NCI-H524 (cell line): ENCODE measurements at places on chromosomes 1 and 21.

DNA sequence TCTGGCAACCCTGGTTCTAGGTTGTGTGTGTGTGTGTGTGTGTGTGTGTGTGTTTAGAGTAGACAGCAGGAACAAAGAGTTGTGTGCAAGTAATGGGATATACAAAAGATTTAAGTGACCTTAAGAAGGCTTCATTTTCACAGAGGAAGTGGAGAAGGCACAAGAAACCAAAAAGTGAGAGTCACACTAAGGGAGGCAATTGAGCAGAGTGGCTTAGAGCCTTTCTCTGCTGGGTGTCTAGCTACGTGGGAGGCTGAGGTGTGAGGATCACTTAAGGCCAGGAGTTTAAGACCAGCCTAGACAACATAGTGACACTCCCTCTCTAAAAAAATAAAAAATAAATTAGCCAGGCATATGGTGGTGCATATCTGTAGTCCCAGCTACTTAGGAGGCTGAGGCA lies 44.4 kb upstream of the HAO2 start:
- DNase-seq = no peak

- DNase-seq = no peak
These were observed 107.7 kb upstream of the TMPRSS2 start for GRCh38 chr21:41615613-41616012.

- DNase-seq = peak; percentile 14
These were observed 14.9 kb downstream of the PDIK1L start for GRCh38 chr1:26126321-26127084.

- DNase-seq = no peak
These were observed 13.1 kb upstream of the KCNQ4 start for GRCh38 chr1:40770296-40771070.

GRCh38 chr1:153309441-153309840 lies 3.3 kb downstream of the PGLYRP3 start:
- DNase-seq = no peak

DNA sequence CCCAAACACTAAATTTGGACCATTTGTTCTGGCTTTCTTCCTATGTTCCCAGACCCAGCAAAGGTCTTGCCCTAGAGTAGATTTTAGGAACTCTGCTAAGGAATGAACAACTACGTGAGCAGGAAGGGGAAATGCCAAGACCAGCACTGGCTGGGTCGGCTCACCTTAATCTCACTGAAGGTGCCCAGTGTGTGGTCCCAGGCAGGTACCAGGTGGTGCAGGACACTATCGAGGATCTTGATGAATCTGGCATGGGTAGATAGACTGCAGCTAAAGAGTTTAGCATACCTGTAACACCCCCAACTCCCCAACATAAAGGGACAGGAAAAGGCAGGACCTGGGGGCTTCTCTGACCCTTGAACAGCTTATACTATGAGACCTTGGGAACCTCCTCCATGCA lies 3.0 kb downstream of the HECTD3 start:
- DNase-seq = no peak

DNA sequence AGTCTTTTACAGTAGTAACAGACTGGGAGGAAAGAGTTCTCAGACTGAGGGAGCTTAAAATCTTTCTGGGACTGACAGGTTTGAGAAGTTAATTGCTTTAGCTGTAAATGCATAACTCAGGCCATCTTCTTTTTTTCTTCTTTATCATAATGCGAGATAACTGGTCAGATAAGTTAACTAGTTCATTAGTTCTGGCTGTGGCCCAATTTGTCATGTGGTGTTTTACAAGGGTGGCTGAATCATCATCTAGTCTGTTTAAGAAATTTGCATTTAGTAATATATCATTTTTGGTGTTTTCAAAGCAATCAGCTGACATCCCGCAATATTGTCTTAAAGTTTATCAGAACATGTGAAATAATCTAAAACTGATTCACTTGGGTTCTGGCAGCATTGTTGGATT lies 14.0 kb downstream of the HSD3B2 start:
- no peak for DNase-seq

DNA sequence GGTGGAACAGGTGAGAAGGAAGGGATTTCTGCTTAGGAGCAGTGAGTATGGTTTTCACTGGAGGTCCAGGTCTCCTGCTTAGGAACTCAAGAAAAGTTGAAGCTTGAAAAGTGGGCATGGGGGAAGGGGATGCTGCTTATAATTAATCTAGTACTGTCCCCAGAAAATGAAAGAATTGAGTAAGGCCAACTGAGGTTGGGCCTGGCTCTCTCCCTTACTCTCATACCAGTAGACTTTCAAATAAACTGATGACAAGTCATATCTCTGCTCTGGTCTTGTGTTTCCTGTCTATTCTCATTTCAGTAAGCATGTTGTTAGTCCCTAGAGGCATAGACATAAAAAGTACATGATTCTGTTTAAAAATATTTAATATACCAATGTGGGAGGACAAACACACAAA lies 26.4 kb downstream of the CD48 start:
- no peak for DNase-seq

DNA sequence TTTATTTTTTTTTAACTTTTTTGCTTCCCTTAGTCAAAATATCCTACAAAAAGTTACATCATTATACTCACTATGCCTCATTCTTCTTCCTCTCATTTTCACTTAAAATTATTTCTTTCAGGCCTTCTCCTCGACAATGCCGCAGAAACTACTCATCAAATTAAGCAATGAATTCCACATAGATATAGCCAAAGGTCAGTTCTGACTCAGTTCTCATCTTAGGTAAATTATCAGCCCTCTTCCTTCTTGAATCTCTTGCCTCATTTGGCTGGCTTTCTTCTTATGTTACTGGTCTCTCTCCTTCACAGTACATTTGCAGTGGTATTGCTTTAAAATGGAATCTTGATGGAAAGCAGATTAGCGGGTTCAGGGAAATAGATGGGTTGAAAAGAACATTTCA lies 260.7 kb upstream of the BRINP3 start:
- DNase-seq = no peak

DNA sequence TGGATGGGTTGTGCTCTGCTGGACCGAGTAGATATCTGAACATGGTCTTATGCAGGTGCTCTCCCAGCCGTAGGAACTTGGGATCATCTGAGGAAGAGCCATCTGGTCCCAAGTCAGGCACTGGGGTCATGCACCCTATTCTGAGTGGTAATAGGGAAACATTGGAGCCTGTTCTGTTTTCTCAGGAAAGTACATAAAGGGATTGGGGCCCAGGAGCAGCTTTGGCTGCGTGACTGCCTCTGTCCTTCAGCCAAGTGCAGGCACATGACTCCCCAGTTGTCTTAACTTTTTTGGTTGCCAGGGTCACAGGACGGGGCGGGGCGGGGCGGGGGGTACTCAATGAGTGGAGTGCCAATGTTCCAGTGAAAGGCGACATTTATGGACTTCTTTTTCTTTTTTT lies 11.5 kb downstream of the PFKFB2 start:
- DNase-seq = no peak

- no peak for DNase-seq
These were observed 31.2 kb downstream of the CDCA8 start for GRCh38 chr1:37723390-37724078.

DNA sequence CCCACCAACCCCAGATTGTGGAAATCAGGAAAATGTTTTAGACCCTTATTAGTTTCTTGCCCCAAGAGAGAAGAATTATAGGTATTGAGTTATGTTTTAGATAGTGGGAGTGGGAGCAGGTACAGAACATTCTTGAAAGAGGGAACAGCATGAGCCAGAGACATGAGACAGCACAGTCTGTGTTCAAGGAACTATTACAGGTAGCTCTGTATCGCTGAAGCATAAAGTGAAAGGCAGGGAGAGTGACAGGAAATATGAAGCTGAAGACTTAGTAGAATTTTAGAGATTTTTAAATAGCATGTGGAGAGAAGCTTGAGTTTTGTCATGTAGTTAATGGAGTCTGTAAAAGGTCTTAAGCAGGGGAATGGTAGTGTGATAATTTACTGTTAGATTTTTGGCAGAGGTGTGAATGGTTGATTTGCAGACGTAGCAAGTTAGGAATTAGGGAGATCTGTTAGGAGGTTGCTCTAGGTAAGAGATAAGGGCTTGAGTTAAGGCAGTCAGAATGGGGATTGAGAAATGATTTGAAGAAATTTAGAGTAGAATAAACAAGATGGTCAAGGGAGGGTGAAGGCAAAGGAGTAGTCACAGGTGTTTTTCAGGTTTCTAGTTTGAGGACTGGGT lies 11.6 kb downstream of the SUCO start:
- DNase-seq = no peak

GRCh38 chr1:183635099-183635605 lies 431 bp downstream of the ARPC5 start:
- DNase-seq = peak; percentile 54

- no peak for DNase-seq
These were observed 2.7 kb upstream of the PTPN22 start for GRCh38 chr1:113874012-113874879.

- DNase-seq = no peak
These were observed 289.7 kb upstream of the NRIP1 start for GRCh38 chr21:15354516-15354915.

DNA sequence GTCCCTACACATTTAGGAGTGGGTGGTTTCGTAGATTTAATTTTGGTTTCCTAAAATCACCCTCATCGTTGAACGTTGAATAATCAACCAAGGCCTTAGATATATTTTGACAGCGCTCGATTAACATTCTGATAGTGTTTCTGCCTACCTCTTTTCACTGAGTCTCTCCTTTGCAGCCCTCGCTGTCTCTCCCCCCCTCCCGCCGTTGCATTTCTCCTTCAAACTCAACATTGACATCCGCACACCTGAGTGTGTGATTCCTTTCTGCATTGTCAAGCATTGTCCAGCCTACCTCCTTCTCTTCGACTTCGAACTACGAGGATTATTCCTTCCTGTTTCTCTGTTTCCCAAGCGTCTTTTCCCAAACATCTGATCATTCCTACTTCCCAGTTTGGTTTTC lies 1.8 kb upstream of the ADAMTS1 start:
- DNase-seq = no peak

GRCh38 chr1:245863566-245864184 lies 643.4 kb downstream of the SMYD3 start:
- no peak for DNase-seq

GRCh38 chr1:119150150-119150549 lies 9.7 kb upstream of the WARS2 start:
- DNase-seq = no peak

DNA sequence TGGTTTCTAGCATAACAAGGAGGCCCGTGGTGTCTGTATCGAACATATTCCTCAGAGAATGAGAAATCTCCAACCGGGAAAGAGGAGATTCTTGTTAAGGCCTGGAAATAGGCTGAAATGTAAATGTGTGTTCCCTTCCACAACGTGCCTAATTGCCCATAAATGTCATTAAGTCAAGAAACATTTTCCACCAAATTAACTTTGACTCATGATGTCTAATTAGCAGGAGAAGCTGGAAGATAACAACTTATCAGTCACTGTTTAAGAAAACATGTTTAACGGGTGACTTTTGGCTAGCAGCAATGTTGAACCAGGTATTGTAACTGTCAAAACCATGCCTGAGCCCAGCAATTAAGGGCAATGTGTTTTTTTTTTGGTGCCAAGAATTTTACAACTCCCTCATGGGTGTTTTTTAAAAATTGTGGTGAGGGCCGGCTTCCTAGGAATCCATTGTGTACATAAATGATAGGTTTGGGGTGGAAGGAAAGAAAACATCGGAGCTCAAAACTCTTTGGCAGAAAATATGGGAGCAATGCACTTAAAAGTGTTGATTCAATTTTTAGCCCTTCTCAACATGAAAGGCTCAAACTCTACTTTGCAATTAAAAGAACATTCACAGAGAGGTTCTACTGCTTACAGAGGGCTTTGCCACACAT lies 67.0 kb downstream of the OLIG1 start:
- DNase-seq = no peak

GRCh38 chr1:115680730-115681111 lies 39.0 kb downstream of the VANGL1 start:
- no peak for DNase-seq

- DNase-seq = no peak
These were observed 199.9 kb upstream of the JUN start for GRCh38 chr1:58983633-58984245.

GRCh38 chr1:205480349-205480985 lies 24.0 kb upstream of the CDK18 start:
- no peak for DNase-seq

DNA sequence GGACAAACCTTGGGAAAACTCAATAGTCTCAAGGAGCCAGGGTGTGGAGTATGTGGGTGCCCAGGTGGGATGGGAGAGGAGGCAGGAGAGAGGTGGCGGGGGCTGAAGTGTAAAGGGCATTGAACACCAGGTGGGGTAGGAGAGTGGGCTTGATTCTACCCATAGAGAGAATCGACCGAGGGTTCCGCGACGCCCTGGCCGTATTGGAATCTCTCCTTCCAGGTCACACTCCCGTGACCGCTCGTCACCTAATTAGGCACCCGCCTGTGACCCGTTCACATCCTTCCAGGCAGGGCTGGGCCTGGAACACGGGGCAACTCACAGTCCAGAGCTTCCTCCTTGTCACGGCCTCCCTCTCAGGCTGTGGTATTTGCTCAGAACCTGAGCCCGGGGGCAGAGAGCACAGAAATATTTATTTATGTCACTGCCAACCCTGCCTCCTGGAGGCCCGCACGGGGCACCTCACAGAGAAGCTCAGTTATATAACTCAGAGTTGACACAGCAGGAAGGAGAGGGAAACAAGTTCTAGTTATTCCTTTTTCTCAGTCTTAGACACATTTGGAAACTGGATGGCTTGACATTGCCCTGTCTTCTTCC lies 12.0 kb downstream of the NCMAP start:
- no peak for DNase-seq

GRCh38 chr1:1591452-1591851 lies 8.5 kb downstream of the FNDC10 start:
- no peak for DNase-seq

GRCh38 chr21:31927689-31928353 lies 55.0 kb downstream of the HUNK start:
- no peak for DNase-seq

DNA sequence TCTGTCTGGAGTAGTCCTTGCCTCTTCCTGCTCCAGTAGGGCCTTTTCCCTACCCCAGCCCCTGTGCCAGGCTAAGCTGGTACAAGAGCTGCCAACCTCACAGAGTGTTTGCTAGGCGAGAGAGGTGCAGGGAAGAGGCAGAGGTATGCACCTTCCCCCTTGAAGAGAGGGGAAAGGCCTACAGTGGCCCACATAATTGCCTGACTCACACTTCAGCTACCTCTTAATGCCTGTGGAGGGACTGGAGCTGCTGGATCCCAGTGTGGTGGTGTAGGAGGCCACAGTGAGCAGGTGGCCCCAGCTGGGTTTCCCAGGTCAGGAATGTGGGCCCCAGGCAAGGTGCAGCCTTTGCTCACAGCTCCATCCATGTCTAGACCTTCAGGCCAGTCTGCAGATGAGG lies 3.3 kb upstream of the CCDC28B start:
- DNase-seq = no peak

GRCh38 chr1:110481968-110482623 lies 31.1 kb downstream of the PROK1 start:
- no peak for DNase-seq

- DNase-seq = no peak
These were observed 4.8 kb downstream of the MKNK1 start for GRCh38 chr1:46599059-46599970.

- no peak for DNase-seq
These were observed 85.9 kb upstream of the WARS2 start for GRCh38 chr1:119226321-119226720.
